ENCODE measurements at places on chromosomes 12 and 14.

GRCh38 chr14:50056435-50056834 is 59.9 kb downstream of the VCPKMT start:
- no peak for DNase-seq

DNA sequence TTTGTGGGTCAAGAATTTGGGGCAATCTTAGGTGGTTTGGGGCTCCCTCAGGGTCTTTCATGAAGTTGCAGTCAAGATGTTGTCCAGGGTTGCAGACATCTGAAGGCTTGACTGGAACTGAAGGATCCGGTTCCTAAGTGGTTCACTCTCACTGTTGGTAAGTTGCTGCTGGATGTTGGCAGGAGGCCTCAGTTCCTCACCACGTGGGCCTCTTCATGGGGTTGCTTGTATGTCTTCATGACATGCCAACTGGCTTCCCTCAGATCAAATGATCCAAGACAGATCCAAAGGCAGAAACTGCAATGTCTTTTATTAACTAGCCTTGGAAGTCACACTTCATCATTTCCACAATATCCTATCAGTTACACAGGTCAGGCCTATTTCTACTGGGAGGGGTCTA is 49.2 kb downstream of the ARF6 start:
- DNase-seq = no peak

- DNase-seq = no peak
Observed at GRCh38 chr12:113169697-113170096, 15.6 kb downstream of the DDX54 start.

- no peak for DNase-seq
Observed at GRCh38 chr12:6158255-6158654, 33.8 kb upstream of the VWF start.

- no peak for DNase-seq
Observed at GRCh38 chr12:64672925-64673409, 62.7 kb downstream of the RASSF3 start.

GRCh38 chr14:61211476-61212255 is 69.5 kb downstream of the TMEM30B start:
- DNase-seq = no peak

DNA sequence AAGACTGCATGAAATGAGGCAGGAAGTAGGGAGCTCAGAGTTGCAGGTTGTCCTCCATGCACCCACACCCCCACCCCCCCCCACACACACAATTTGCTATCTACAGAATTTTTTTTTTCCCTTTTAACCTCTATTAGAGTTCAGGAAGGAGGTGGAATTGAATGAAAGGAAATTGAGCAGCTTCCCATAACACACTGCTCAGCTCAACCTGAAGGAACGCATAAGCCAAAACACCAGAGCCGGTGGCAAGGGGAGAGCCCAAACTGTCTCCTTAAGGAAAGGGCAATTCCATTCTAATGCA is 74.1 kb downstream of the NUAK1 start:
- no peak for DNase-seq

- no peak for DNase-seq
Observed at GRCh38 chr12:47437570-47437969, 268.3 kb downstream of the RPAP3 start.

- no peak for DNase-seq
Observed at GRCh38 chr14:42428996-42429395, 822.3 kb downstream of the LRFN5 start.

All from C1 segment of cervical spinal cord (tissue), 14 donors.